NCI-H1436 (cell line): ENCODE measurements at places on chromosomes 12 and 14.

DNA sequence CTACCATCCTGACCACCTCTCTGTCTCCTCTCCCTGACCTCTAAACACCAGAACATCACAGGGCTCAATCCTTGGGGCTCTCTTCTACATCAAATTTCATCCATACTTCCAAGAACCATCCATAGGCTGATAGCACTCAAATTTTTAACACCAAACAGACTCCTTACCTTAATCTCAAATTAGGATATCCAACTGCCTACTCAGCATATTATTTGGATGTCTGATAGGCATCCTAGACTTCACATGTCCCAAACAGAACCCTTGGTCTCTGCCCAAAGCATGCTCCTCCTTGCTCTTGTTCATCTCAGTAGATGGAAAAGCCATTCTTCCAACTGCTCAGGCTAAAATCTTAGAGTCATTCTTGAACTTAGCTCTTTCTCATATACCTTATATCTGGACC lies 91.3 kb downstream of the GALC start:
- DNase-seq = no peak

- no peak for DNase-seq
Measured at GRCh38 chr12:92432724-92433441, 269.9 kb upstream of the PLEKHG7 start.

- no peak for DNase-seq
Measured at GRCh38 chr14:66076176-66076575, 410.0 kb upstream of the CCDC196 start.

GRCh38 chr14:104393199-104393897 lies 186.2 kb upstream of the C14orf180 start:
- DNase-seq = no peak
